ENCODE measurements at places on chromosomes 13 and 19.

DNA sequence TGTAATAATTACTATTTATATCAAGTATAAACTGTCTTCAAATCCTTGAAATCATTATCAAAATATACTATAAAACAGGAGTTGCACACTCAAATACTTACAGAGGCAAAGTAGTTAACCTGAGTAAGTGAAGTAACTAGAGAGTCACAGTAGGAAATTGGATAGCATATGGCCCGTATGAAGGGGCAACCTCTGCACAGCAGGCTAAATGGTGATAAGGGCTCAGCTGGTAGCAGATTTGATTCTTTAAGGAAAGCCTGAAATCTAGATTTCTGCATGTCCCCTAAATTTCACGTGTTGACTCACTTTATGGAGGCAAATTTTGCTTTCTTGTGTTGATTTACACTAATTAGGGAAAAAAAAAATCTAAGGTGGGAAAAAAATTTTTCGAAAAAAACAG, 46.4 kb downstream of the STOML3 start:
- no peak for DNase-seq

- no peak for DNase-seq
Measured at GRCh38 chr19:52444506-52444905, 8.8 kb upstream of the ZNF578 start.

GRCh38 chr19:32201636-32202051, 143.8 kb upstream of the ZNF507 start:
- DNase-seq: peak; percentile 2

- DNase-seq: peak; percentile 73
Measured at GRCh38 chr19:17103177-17103576, 27.6 kb downstream of the MYO9B start.

- DNase-seq: no peak
Measured at GRCh38 chr13:44903574-44903985, 85.7 kb downstream of the NUFIP1 start.

GRCh38 chr19:6465006-6465405, 935 bp downstream of the CRB3 start:
- DNase-seq: no peak

GRCh38 chr13:63305641-63306133, 1890.0 kb upstream of the PCDH20 start:
- no peak for DNase-seq

DNA sequence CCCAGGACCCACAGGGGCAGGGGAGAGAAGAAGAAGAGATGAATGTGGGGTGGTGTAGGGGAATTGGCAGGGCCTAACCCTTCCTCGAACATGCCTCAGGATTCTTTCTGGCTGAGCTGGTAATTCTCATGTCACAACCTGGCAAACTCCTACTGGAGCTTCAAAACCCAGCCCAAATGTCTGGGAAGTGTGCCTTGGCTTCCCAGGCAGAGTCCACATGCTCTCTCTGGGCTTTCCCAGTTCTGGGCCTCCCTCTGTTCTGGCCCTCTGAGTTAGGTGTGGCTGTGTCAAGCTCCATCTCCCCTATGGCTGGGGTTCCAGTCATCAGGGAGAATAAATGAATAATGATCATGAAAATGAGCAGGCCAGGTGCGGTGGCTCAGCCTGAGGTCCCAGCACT, 11.2 kb upstream of the TMEM161A start:
- DNase-seq: no peak

DNA sequence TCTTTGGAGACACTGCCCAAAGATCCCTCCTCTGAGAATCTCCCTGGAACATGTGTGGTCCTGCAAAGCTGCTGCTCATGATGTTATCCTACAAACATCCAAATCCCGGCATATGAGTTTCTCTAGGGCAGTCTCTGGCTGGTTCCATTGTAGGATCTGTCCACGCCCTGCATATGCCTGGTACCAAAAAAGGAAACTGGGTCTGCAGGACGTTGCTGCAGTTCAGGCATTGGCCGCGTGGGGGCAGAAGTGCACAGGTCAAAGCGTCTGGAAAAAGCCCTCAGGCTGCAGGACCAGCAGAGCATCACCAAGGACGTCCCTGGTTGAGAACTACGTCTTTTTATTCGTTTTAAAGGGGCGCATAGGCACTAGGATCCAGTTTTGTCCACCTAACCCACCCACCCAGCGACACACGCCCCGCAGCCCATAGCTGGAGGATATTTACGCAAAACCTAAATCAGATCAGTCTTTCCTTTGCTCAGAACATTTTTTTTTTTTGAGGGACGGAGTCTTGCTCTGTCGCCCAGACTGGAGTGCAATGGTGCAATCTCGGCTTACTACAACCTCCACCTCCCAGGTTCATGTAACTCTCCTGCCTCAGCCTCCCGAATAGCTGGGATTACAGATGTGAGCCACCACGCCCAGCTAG, 12.9 kb upstream of the ZNF564 start:
- peak; percentile 80 for DNase-seq

- no peak for DNase-seq
Measured at GRCh38 chr19:32642771-32643170, 32.2 kb downstream of the ANKRD27 start.

DNA sequence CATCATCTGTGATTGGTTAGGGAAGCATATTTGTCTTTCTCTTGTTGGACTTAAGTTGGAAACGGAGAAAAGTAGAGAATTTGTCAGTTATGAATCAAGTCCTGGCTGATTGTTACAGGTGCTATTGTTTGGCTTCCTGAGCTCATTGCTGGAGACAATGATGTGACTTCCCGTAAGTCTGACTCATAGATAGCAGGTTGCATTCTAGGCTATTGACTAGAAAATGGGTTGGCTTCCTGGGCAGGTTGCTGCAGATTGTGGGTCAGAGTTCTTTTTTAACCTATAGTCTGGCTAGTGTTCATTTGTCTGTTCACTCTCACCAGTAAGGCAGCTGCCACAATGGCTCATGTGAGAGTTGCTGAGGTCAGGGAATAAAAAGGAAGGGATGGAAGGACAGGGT, 101.5 kb downstream of the CCNA1 start:
- DNase-seq: no peak

GRCh38 chr13:77460195-77460594, 75.3 kb upstream of the SCEL start:
- no peak for DNase-seq

DNA sequence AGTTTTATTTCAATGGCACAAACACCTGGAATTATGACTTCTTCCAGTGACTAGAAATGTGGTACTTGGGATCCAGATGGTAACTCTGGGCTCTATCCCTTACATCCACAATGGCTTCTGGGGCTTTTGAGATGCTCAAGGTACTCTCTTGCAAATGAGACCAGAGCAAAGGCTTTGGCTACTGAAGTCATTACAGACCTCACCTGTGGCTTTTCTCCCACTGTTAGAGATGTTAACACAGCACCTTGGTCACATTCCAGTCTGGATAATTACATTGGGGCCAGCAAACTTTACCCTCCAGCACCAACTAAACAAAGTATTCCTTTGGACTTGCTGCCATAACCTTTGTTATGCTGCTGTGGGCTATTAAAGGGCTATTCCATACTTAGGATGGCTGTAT, 6.1 kb downstream of the ENOX1 start:
- no peak for DNase-seq

DNA sequence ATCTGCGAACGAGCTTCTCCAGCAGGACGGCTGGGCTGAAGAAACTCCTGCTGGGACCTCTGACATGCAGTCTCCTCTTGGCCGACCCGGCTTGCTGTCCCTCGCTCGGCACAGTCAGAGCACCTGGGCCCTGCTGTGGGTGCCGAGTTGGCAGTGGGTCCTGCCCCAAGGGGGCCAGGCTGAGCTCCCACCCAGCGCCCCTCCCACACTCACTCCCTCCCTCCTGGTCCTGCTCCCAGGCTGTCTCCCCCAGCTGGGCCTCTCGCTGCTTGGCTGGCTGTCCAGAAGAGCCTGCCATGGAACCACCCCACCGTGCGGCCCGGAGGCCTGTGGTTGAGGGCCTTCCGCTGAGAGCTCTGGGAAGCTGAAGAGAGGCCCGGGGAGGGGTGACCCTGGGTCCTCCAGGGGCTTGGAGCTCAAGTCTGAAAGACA, 6.0 kb downstream of the AKT2 start:
- no peak for DNase-seq

- DNase-seq: no peak
Measured at GRCh38 chr19:18117364-18117691, 19.8 kb downstream of the MAST3 start.

DNA sequence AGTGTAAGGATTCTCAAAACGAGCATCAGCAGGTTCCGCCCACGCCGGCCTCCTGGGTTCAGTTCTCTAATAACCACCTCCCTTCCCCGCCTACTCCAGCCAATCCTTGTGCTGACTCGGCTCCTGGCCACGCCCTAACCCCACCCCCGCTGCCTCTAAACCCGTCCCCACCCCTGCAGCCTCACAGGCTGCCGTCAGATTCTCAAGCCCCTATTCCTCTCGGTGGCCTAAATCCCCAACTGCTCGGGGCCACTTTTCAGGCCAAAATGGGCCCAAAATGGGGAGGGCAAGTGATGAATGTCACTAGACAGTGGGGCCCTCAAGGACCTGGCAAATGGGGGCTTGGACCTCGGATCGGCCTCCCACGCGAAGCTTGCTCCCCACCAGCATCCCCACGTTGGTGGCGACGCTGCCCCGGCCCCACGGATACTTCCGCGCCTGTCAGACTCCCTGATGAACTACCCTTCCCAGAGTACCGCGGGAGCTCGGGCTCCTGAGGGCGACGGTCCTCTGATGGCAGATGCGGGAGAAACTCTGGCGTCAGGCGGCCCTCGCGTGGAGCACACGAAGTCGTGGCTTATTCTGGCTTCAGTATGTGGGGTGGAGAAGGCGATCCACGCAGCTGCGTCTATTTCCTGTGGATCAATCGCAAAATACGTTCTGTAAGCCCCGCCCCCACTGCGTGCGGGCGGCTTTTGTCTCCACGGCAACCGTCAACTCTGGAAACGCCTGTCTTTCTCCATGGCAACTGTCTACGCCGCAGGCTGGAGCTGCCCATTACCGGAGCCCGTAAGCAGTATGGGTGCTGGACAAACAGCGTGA, 24.8 kb downstream of the ZNF473 start:
- DNase-seq: peak; percentile 85

DNA sequence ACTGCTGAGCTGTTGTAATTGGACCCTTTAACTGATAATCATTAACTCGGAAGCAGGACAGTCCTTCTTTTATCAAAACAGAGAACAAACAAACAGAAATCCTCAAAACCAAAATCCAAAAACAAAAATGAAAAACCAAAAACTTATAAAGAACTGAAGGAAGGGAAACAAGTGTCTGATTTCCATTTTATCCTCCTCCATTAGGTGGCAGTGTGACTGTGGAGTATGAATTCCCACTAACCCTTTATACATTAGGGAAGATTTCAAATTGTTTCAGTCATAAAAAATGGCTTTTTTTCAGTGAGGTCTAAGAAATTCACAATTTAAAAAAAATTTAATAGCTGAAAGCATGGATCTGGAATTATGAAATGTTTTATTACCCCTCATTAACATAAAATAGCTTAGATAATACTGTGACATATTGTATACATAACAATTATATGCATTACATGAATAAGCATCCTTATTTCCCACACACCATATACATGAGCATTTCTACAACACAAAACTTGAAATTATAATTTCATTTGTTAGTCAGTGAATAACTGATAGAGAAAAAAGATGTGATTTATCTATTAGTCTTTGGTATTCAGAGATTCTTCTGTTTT, 1074.3 kb upstream of the PCDH9 start:
- peak; percentile 6 for DNase-seq

GRCh38 chr19:10670182-10670581, 16.0 kb downstream of the ILF3 start:
- no peak for DNase-seq

- DNase-seq: no peak
Measured at GRCh38 chr13:22883262-22883840, 297.4 kb upstream of the SGCG start.

GRCh38 chr19:18097217-18097992, at the start of gene MAST3:
TSS of gene MAST3 (plus strand) at chr19:18097778. CDS start at chr19:18097793, 15 bp downstream.
- peak; percentile 60 for DNase-seq

DNA sequence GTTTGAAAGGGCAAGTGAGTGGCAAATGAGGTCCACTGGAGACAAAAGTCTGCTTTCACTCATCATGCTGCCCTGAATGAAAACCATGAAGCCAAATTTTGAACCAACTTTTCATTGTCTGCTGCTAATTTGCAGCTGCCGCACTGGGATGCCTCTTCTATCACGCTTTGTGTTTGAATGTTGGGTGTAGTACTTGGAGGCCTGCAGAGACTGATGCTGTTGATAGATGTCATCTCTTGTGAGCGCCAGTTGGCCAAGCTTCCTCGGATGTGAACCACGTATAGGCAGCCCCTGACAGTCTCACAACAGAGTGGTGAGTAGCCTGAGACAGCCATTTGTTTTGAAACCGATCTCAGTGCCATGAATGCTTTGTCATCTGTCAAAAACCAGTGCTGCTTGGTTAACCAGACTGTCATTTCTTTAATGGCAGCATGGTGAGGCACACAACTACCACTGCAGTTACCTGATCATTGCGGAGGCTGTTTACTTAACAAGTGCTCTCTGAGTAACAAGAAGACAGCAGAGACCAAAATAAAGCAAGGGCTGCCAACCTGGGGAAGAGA, 31.2 kb upstream of the SLC10A2 start:
- no peak for DNase-seq

DNA sequence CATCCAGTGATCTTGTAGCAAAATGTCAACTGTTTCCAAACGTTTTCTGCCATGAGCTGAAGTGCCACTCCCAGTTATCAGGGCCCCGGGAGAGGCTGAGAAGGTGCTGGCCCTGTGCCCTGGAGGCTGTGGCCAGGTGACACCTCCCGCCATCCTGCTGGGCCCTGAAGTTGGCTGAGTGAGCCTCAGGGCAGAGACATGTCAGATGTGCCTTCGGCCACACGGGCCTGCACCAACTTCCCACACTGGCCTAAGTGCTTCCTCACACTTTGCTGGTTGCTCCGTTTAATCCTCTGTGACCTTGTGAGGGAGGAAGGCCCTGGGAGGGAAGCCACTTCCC, 4.8 kb downstream of the ADPRHL1 start:
- no peak for DNase-seq

GRCh38 chr13:22748866-22749577, 431.8 kb upstream of the SGCG start:
- no peak for DNase-seq

GRCh38 chr13:81487151-81487550, 1146.2 kb upstream of the SPRY2 start:
- no peak for DNase-seq

DNA sequence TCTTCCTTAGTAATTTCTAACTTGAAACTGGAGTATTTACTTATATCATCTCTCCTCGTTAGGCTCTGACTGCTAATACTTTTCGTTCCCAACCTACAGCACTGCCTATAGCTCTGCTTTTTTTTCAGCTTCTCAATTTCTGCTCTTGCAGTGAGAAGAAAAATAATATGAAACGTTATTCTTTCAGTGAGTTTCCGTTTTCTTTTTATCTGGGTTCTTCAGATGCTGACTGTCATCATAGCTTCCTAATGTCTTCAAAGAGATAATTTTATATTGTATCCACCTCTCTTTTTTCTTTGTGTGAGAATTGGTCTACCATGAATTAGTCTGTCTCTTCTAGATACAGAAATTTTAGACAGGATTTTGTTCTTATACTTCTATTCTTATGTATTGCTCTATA, 454.9 kb downstream of the LMO7 start:
- no peak for DNase-seq

- DNase-seq: no peak
Measured at GRCh38 chr13:24253520-24254145, 55.7 kb upstream of the C1QTNF9 start.

Data from foreskin melanocyte (primary cell).